Activated naive CD4-positive, alpha-beta T cell treated with anti-CD3 and anti-CD28 coated beads, Interleukin-2, amount 50 U/mL, for 16 hours (primary cell): ENCODE measurements at places on chromosomes 11 and 22.

GRCh38 chr11:99098751-99099150 is 78.0 kb downstream of the CNTN5 start:
- DNase-seq = no peak

DNA sequence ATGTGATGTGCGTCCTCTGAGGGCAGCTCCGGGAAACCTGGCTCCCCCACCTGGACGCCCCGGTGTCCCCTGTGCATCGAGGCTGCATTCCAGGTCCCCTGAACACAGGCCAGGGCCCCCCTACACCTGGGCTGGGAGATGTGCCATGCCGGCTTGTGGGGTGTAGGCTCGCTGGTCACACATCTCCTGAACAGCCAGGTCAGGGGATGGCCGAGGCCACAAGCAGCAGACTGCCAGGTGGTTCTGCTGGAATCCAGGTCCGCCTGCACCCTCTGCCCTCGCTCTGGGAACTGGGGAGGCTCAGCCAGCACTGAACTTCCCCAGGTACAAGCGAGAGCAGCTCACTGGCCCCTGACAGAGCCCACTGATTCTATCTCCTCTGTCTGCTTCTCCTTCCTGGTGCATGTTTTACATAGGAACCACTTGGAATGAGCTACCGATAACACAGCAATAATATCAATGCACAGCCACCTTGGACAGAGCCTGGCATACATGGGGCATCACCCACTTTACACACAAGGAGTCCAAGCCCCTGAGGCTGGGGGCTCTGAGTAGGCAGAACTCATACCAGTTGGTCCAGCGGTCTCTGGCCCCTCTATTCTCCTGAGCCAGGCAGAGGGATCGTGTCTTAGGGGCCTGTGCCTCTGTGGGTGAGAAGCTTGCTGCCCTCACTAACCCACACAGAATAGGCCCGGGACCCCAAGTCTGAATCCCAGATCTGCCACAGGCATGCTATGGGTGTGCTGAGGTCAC is 46.8 kb downstream of the TBX1 start:
- DNase-seq = peak; percentile 8

GRCh38 chr11:2789331-2789730 is 89.5 kb upstream of the KCNQ1OT1 start:
- DNase-seq = no peak

- DNase-seq = no peak
Observed at GRCh38 chr22:48849963-48850657, 977.6 kb downstream of the BRD1 start.

DNA sequence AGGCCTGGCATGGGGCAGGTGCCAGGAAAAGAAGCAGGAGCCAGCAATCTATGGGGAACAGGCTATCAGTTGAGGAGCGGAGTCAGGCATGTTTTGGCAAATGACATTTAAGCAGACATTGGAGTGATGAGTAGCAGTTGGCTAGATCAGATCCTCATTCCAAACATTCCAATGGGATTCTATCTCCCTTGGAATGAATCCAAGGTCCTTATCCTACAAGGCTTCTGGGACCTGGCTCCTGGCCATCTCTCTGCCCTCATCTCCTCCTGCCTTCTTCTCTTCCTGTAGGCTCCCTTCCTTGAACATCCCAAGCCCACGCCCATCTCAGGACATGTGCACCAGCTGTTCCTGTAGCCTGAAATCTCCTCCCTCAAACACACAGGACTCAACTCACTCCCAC is 1074.5 kb downstream of the TBC1D22A start:
- DNase-seq = no peak
